ENCODE measurements at places on chromosomes 11 and 22.

- DNase-seq: no peak
Measured at GRCh38 chr11:74195828-74196227, 24.7 kb downstream of the PPME1 start.

GRCh38 chr11:20008190-20008870 lies 151.9 kb downstream of the DBX1 start:
- DNase-seq: no peak

- DNase-seq: no peak
Measured at GRCh38 chr11:94597896-94598295, 30.7 kb downstream of the PIWIL4 start.

- DNase-seq: no peak
Measured at GRCh38 chr22:28171115-28171514, 252.1 kb upstream of the PITPNB start.

DNA sequence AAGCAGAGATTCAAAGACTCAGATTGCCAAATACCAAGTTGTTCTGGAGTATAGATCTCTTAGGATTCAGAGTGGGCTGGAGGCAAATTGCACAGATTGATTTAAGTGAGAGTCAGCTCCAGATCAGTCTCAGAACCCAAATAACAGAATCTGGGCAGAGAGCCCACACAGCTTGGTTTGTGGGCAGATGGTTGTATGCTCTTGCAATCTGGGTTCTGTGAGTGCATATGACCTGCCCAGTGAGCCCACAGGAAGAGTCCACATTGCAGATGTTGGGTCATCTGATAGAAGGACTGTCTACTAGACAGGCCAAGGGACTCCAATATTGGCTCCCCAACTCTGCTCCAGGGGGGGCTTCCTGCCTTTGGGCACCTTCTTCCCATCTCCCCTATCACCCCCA lies 65.9 kb downstream of the ADAMTS15 start:
- DNase-seq: no peak

GRCh38 chr22:49014227-49015201 lies 813.2 kb downstream of the BRD1 start:
- no peak for DNase-seq

GRCh38 chr11:14179116-14179820 lies 179.7 kb downstream of the RRAS2 start:
- no peak for DNase-seq

DNA sequence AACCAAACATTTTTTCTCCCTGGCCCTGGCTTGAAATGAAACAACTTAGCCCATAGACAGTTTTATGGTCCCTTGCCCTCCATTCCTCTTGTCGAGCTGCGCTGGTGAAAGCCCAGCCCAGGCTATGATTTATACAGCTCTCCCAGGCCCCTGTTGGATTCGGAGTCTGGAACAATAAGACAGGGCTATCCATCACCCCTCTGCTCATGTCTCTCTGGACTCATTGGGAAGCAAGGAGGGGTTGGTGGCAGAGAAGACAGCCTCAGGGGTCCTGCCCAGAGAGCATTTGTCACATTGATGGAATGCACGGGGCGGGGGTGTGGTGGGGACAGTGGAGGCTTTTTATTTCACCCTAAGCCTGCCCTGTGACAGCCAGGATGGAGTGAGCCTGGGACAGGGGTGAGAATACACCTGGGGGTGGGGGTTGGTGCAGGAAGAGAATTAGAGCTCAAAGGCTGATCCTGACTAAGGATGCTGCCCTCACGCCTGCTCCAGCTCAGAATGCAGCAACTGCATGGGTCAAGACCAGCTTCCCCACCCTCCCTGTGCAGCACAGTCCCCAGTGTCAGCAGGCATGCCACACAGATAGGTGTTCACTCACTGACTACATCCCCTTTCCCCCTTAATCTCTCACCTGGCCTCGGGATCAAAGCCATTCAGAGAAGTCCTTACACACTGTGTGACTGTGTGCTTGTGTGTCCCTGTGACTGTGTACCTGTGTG lies 10.0 kb upstream of the PKNOX2 start:
- no peak for DNase-seq

All from stimulated activated CD8-positive, alpha-beta memory T cell treated with anti-CD3 and anti-CD28 coated beads, Interleukin-4, amount 100 ng/mL, for 4 hours (primary cell).